ENCODE measurements at places on chromosomes 2 and 18. TPM values are rescaled to one million over a fixed set of nuclear protein-coding genes. Genes with fewer than 3 reads are reported as not detected.

- H3K36me3 ChIP-seq = peaks cover 2% of the 10 kb centered on the region
- DNase-seq = no peak
- H3K4me1 ChIP-seq = peaks cover 10% of the 10 kb centered on the region
- no peak overlapping the region for H3K27ac ChIP-seq
Observed at GRCh38 chr2:102176172-102176571, 10.7 kb upstream of the IL1RL2 start.

DNA sequence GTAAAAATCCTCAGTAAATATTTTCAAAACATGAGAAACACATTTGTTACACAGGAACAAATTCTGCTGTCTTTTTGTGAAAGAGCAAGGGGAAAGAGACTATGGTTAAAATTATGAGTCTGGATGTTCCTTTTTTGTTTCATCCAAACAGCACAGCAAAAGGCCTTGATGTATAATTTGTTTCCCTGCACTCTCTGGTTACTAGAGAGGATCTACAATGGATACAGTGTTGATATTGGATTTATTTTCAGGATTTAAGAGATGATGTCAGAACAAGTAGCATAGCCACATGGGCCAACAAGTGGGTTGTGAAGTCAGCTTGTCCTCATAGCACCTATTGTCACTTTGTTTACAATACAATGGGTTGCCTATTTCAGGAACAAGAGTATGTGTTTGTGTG, 11.3 kb upstream of the ERBB4 start:
- H3K36me3 ChIP-seq = no peaks in the 10 kb centered on the region
- DNase-seq = no peak
- no peaks in the 10 kb centered on the region for H3K4me1 ChIP-seq
- no peak overlapping the region for H3K27ac ChIP-seq
- no peak overlapping the region for H3K4me3 ChIP-seq
- no peaks in the 10 kb centered on the region for H3K27me3 ChIP-seq

GRCh38 chr2:39710807-39711206, 45.1 kb downstream of the TMEM178A start:
- no peaks in the 10 kb centered on the region for H3K4me1 ChIP-seq
- peaks cover 18% of the 10 kb centered on the region for H3K27me3 ChIP-seq
- DNase-seq = no peak
- no peaks in the 10 kb centered on the region for H3K36me3 ChIP-seq

- H3K36me3 ChIP-seq = no peaks in the 10 kb centered on the region
- no peak overlapping the region for H3K27ac ChIP-seq
- H3K27me3 ChIP-seq = no peaks in the 10 kb centered on the region
- DNase-seq = no peak
Observed at GRCh38 chr2:239871481-239872435, 153.4 kb downstream of the NDUFA10 start.

The MAL gene
- total RNA-seq = 339 TPM

The IL36A gene
- not detected for total RNA-seq

- H3K27ac ChIP-seq = no peak overlapping the region
- no peaks in the 10 kb centered on the region for H3K36me3 ChIP-seq
- H3K4me3 ChIP-seq = no peak overlapping the region
- peaks cover 2% of the 10 kb centered on the region for H3K4me1 ChIP-seq
- H3K27me3 ChIP-seq = peaks cover 41% of the 10 kb centered on the region
Observed at GRCh38 chr2:232354069-232354468, 24.5 kb upstream of the ALPP start.

DNA sequence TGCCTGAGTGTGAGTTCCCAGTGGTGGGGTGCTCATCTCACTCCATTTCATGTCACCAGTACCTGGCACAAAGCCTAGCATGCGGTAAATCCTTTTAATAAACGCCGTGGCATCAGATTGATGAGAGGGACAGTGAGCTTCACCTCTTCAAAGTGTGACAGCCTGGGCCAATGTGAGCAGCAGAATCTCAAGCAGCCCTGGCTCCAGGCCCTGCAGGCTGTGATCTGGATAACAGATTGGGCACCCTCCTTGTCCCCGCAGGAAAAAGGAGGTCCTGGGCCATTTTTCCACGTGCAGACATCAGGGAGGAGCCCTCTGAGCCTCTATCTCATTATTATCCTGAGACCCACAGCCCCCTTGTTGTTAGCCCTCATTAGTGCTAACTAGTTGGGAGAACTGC, 34.8 kb downstream of the TET3 start:
- DNase-seq = no peak
- H3K4me1 ChIP-seq = peaks cover 24% of the 10 kb centered on the region
- no peak overlapping the region for H3K27ac ChIP-seq
- no peaks in the 10 kb centered on the region for H3K27me3 ChIP-seq

- peak overlapping the region; percentile 9 for H3K4me3 ChIP-seq
- H3K27me3 ChIP-seq = peaks cover 4% of the 10 kb centered on the region
- DNase-seq = peak; percentile 36
- H3K36me3 ChIP-seq = no peaks in the 10 kb centered on the region
Observed at GRCh38 chr18:49751427-49752094, 61.8 kb downstream of the ACAA2 start.

DNA sequence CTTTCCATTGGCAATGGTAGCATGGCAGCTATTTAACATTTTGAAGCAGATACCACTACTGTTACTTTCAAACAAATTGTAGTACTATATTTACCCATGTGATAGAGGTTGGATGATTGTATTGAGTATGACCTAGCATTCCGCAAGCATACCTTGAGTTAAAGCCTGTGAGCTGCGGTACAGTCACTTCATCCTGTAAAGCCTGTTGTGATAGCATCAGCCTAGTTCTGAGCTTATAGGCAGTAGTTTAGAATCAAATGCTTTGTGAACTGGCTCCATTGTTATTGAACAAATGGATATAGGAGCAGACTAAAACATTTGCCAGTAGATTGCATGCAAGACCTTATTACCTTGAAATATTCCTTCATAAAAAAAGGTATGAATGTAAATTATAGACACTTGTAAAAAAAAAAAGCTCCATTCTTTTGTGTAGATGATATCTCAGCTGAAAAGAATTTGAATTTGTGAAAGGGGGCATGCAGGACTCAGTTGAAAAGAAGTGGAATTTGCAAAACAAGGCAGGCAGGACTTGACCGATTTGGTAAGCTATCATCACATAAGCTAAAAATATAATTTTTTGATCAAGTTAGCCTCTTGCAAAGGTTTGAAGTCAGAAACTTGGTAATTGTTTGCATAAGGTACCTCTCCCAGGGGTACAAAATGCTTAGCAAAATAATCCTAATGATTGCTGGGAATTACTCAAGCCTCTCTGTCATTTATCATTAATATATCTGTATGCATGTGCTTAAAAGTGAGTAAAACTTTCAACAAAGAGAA, 138.5 kb upstream of the ITGA4 start:
- H3K4me3 ChIP-seq = no peak overlapping the region
- H3K27me3 ChIP-seq = no peaks in the 10 kb centered on the region
- H3K4me1 ChIP-seq = peaks cover 16% of the 10 kb centered on the region
- peaks cover 17% of the 10 kb centered on the region for H3K36me3 ChIP-seq

DNA sequence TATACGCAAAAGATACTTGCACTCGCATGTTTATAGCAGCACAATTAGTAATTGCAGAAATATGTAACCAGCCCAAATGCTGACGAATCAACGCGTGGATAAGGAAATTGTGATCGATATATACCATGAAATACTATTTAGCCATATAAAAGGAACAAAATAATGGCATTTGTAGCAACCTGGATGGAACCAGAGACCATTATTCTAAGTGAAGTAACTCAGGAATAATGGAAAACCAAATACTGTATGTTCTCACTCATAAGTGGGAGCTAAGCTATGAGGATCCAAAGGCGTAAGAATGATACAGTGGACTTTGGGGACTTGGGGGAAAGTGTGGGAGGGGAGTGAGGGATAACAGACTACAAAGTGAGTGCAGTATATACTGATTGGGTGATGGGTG, 1008.0 kb upstream of the CRIM1 start:
- no peak for DNase-seq
- H3K4me1 ChIP-seq = no peaks in the 10 kb centered on the region
- no peaks in the 10 kb centered on the region for H3K27me3 ChIP-seq
- H3K36me3 ChIP-seq = no peaks in the 10 kb centered on the region
- H3K4me3 ChIP-seq = no peak overlapping the region
